ENCODE measurements at places on chromosomes 7 and 10.

DNA sequence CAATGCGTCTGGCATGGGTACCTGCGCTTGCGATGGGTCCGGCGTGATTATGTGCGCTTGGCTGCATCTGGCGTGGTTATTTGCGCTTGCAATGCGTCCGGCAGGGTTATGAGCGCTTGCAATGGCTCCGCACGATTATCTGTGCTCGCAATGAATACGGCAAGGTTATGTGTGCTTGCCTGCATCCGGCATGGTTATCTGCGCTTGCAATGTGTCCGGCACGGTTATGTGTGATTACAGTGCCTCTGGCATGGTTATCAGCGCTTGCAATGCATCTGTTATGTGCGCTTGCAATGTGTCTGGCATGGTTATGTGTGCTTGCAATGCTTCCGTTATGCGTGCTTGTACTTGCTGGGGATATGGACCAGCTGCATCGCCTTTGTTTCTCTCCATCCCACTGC, 37.7 kb downstream of the RBAK start:
- no peak for DNase-seq

GRCh38 chr10:63583909-63584724, 62.9 kb downstream of the REEP3 start:
- no peak for DNase-seq

DNA sequence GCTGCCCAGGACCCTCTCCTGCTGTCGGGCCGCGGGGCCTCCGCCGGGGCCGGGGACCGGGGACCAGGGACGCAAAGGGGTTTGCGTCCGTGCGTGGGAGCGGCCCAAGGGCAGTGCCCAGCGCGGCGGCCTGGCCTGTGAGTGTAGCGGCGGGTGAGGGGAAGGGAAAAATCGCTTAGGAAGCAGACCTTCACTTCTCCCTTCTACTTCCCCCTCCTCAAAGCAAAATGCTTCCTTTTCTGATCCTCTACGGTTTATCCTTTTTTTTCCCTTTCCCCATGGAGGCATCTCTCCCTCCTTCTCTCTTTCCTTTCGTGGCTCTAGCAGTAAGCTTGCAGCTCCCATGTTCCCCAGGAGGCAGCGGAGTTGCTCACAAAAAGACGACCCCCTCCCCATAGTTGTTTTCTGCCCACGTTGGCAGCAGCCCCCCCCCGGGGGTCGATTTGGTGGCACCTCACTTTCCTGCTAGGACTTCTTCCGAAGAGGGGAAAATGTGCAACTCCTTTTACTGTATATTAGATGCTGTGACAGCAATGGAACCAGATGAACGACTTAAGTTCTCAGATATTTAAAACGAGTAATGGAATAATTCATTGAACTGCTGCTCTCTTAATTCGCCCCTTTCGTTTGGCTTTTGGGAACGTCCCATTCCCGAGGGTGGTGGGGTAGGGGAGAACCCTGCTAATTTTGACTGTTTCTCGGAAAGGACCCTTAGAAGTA, 724 bp downstream of the CAPZA2 start:
- peak; percentile 52 for DNase-seq

DNA sequence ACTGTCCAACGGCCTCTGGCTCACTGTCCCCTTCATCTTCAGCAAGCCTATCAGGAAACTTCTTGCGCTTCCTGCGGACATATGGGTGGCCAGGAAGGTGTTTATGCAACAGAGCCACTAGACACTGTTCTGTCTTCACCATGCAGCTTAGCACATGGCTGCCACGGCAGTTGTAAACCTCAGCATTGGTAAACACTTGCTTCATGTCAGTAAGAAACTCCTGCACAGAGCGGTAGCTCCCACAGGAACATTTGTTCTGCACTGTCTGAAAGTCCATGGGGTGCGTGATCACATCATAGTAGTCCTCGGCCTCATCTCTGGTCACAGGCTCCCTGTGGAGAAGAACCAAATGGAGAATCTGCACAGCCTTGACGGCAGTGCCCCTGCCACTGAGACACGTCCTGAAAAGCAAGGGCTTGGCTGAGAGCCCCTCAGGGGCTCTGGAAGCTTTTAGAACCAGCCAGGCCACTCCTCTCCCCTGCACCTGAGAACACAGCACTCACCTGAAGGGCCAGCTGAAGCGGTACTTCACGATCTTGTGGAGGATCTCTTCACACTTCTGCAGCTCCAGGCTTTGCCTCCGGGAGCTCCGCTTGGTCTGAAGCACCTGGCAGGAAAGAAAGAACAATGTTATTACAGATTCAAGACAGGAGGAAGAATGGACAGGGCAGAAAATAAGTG, 8.8 kb downstream of the FZD9 start:
- no peak for DNase-seq

DNA sequence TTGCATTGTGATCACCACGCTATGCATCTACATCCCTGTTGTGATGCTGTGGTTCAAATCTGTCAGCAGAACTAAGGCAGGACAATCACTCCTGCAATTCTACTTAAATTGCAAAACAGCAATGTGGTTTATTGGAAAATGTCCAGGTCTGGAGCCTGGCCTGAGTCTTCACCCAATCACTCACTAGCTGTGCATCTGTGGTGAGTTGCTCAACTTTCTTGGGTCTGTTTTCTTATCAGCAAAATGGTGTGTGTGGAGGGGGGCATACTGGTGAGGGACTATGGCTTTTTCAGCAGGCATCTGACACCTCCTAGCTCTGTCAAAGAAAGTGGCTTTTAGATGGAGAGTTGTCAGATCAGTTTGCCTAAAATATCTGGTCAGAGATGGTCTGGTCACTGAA, 108.3 kb upstream of the FEZF1 start:
- DNase-seq = peak; percentile 9

GRCh38 chr7:68694656-68695055, 903.6 kb upstream of the AUTS2 start:
- no peak for DNase-seq

DNA sequence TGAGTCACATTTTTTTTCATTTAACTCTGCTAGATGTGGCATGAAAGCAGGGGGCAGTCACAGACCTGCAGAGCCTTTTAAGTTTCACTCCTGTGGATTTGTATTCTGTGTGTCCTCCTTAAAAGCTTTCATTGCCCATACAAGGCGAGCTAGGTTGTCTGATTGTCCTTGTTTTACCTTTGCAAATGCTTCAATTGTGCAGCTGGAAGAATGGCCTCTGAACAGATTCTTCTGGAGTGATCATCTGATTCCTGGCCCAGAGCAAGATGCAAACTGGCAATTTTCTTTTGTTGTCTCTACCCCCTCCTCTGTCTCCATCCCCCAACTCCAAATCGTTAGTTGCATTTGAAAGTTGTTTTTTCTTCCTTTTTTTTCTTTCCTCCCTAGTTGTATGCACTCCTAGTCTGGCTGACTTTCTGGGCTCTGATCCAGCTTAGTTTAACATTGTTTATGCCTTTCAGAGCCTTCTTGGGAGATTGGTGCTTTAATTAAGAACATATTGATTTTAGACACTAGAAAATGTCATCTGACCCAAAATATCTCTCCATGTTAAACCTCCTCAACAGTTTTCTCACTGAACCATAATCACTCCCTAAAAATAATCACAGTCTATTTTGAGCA, 150.2 kb downstream of the REEP3 start:
- peak; percentile 4 for DNase-seq

GRCh38 chr7:143884241-143884968, 17.6 kb downstream of the TCAF1 start:
- DNase-seq = no peak

DNA sequence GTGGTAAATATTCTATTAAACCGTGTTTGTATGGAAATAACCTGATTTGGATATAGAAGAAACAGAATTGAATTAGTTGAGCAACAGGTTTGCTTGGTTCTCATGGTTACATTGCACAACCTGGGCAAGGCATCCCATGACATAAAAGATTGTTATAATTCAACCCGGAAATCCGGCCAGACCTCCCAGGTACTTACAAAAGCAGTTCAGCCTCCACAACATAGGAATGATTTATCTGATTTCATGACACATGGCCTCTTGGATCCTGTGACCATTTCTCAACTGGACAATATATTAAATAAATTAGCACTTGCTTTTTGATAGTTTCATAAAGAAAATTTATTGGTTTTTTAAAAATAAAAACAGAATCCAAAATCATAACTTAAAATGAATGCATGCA, 55.1 kb upstream of the PTPN12 start:
- no peak for DNase-seq

DNA sequence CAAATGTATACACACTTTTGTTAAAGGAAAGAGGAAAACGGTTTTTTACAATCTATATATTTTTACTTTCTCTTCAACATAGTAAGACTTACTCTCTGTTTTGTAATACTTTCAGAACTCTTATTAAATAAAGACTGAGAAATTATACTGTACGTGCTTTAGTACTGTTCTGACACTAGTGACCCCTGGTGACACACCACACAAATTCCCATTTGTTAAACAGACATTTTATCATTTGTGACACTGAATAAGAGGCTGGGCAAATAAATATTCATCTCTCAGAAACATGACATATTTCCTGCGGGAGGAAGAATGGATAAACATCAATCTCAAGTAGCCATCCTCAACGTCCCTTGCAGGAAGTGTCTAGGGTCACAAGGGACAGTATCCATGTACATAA, 68.9 kb upstream of the ZNF33B start:
- no peak for DNase-seq

DNA sequence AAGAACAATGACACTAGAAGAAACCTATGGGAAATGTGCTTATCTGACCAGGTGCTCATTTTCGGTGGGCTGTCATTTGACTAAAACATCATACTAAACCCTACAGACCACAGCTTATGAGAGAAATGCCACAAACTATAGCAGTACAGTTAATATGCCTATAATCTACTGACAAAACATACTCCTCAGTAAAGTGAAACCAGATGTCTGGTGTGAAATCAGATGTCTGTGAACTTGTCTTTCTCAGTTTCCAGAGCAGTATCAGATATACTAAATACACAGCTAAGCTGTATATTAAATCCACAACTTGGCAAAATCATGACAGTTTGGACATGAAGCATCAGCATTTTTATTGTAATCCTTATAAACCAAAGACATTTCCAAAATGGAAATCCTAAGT, 3.3 kb downstream of the IMMP2L start:
- no peak for DNase-seq

GRCh38 chr7:16743236-16743635, 10.3 kb upstream of the TSPAN13 start:
- no peak for DNase-seq

DNA sequence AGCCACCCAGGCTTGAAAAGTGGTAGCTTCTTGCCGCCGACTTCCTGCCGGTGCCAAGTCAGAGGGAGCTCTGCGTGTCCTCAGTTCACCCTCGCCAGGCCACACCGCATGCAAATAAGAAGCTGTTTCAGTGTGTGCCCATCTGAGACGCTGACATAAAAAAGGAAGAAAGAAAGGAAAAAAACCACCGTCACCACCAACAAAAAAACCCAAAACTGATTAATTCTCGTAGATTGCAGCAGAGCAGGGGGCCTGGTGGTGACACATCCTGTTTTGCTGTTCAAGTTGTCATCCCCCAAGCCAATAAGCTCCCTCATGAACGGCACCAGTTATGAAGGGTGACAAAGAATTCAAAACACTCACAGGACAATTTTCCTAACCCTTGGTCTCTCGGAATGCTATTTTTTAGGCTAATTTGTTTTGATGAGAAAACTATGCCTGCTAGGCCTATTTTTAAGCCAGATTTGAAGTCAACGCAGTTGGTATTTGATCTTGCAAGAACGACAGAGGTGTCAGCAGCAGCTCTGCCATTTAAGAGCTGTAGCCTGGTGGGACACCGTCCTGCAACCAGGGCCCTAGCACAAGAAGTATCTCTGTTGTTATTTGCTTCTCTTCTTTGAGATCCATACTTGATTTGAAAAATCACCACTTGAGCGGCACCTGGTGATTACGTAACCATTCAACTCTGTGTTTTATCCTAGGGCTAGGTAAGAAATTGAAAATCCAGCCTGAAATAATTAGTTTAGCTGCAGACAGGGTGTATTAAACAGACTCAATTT, 145.6 kb downstream of the PFKFB3 start:
- DNase-seq = peak; percentile 98

DNA sequence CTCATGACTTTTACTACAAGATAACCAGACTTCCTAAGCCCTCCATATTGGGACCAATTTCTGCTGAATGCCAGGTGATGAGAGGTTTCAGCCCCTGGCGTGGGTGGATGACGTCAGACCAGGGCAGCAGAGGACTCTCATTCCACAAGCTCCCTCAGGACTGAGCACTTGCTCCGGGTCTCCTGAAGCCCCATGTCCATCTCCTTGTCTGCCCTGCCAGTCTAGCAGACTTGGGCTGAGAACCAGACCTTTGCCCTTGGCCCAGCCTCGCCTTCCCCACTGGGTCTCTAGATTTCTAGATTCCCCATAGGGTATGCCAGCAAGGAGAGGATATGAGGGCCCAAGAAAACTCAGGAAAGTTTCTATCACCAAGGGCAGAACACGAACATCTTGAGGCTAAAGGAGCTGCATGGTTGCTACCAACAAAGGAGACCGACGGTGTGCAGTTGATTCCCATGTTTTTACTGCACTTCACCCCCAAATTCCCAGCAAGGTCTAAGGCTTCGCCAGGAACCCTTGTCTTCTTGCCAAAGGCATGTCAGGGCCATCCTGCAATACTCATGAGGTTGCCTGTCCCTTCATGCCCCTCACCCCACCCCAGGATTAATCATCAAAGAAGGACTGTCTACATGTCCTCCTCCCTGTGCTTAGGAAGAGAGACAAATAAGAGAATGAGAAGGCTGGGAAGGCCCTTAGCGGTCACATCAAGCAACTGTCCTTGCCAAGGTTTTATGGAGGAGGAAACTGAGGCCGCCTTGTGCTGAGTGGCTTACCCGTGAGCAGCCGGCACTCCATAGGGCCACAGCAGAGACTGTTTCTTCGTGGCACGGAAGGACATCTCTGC, 96.5 kb upstream of the MACROH2A2 start:
- no peak for DNase-seq

DNA sequence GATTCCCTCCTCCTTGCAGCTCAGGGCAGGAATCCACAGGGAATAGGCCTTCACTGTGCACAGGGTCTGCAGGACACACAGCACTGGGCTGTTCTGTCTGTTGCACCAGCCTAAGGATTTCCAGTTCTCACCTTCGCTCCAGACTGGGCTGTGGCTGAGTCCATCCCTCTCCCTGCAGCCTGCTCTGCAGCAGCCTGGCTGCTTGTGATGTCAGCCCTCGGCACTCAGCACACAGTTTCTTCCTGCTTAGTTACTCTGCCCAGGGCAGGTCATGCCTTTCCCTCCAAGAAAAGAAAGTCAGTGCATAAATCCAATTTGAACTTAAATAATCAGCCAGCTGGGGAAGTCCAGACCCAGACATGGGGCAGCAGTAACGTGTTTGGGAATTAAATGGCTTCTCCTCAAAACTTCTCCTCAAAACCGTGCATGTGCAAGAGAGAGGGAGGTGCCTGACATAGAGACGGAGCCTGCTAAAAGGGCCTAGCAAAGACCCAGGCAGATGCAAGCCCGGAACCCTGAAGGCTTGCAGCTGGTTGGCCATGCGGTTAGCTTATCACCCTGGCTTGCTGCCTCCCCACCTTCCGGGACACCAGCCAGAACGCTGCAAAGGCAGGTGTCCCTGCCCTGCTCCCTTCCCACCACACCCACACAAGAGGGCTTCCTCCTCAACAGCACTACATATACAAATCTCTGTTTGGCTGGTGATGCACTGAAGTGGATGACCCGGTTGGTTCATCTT, 10.9 kb upstream of the GDF2 start:
- DNase-seq = peak; percentile 24
